ENCODE measurements at places on chromosomes 3 and 15.
A peak's percentile ranks its signal among the peaks of the same experiment; 100 is the strongest.

- no peak for DNase-seq
Observed at GRCh38 chr15:71116366-71116765, 1.1 kb downstream of the THSD4 start.

- no peak for DNase-seq
Observed at GRCh38 chr3:188178293-188178936, 24.5 kb downstream of the LPP start.

DNA sequence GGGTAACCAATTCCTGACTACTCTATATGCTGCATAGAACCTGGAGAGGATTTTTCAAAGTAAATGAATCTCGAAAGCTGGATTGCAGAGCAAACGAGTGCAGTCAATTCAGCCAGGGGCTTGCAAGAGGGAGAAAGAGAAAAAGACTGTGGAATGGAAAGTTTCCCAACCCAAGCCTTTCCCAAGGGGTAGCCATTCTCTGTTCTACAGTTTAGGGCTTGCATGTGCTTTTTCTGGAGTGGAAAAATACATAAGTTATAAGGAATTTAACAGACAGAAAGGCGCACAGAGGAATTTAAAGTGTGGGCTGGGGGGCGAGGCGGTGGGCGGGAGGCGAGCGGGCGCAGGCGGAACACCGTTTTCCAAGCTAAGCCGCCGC lies 511 bp upstream of the RARB start:
- DNase-seq: no peak

- DNase-seq: no peak
Observed at GRCh38 chr3:38824349-38824748, 8.3 kb upstream of the SCN10A start.

- no peak for DNase-seq
Observed at GRCh38 chr15:59237924-59238331, 31.3 kb downstream of the LDHAL6B start.

DNA sequence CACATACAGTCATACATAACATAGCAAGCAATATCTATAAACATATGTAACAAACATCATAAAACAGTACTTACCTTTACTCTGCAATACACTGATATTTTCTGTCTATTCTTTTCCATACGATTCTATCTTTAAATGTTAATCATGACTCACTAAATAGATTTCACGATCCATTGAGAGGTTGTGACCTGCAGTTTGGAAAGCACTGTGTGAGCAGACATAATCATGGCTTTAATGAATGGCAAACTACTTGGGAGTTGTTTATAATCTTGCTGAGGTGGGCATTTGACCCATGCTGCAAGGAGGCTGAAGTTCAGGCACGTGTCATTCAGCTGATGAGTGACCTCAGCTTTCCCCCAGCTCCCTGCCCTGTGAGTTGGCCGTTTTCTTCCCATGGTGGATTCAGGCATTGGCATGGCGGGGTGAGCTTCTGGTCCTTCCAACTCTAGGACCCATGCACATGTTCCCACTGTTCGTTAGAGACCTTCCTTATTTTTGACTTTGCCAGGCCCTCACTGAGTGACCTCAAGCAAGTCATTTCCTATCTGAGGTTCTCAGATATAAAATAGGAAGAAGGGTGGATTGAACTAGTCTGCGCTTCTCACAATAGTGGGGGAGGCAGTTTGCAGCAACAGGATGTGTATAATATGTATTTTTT lies 41.7 kb downstream of the PAQR5 start:
- DNase-seq: no peak

GRCh38 chr3:175988401-175988800 lies 1129.3 kb downstream of the NAALADL2 start:
- no peak for DNase-seq

- no peak for DNase-seq
Observed at GRCh38 chr3:30605005-30605404, 1.4 kb upstream of the TGFBR2 start.

- DNase-seq: no peak
Observed at GRCh38 chr3:171311784-171312183, 148.4 kb downstream of the TNIK start.

GRCh38 chr3:123843668-123844067 lies 40.5 kb downstream of the MYLK start:
- DNase-seq: peak; percentile 70

DNA sequence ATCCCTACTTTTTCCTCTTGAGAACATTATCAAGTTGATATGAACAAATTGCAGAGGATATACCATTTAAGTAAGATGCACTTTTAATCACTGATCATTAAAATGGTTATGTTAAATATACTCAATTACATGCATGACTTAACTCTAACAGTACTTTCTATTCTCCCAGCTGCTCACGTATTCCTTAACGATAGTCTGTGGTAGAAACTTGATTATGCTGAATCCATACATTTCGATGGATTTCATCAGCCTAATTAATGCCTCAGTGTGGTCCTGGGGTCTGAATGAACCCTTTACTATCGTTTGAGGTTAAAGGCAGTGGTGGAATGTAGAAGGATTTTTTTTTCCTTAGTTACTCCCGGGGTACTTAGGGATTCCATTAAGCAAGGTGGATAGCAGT lies 18.6 kb downstream of the SOX2 start:
- peak; percentile 36 for DNase-seq

GRCh38 chr15:68371851-68372250 lies 60.1 kb downstream of the ITGA11 start:
- DNase-seq: no peak

GRCh38 chr3:127017781-127018180 lies 34.9 kb downstream of the PLXNA1 start:
- DNase-seq: no peak

GRCh38 chr15:45810201-45810600 lies 175.4 kb downstream of the SQOR start:
- DNase-seq: no peak

DNA sequence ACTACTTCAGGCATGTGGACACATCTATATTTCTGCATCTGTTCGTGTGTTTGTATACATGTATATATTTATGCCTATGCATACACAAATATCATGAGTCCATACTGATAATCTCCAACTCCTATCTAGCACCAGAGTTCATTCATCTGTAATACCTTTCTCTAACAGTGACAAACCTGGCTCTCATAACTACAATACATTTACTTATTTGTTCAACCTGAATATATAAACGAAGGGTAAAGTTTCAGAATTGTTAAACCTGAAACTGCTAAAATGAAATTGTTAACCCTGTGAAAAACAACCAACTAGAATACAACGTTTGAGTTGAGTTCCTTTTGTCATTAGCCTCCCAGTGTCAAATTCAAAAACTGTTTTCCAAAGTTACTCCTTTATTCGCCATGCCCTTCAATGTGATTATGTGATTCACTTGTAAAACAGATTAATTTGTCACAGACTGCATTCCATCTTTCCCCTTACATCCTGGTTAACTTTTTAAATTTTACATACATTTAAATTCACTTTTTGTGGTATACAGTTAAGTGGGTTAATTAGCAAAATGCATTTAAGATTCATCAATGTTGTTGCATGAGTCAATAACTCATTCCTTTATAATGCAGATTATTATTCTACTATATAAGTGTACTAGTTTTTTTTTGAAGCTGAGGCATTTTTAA lies 58.5 kb downstream of the PIK3R4 start:
- no peak for DNase-seq

DNA sequence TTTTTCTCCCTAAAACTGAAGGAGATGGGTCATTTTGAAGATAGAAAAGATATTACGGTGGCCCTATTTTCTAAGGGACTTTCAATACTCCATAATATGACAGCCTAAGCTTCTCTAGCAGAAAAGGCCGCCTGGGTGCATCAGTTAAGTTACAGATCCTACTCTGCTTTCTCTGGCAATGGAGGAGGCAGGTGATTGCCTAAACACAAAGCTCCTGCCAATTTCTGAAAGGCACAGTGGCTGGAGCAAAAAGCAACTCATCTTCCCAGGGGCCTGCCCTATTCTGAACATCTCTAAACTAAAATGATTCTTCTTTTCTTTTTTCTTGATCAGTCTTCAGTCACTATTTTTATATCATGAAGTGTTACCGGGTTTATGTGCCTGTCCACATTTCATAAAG lies 276.7 kb downstream of the CNTN4 start:
- DNase-seq: no peak

- no peak for DNase-seq
Observed at GRCh38 chr3:131717493-131717892, 214.7 kb upstream of the MRPL3 start.

GRCh38 chr3:175457301-175457700 lies 598.2 kb downstream of the NAALADL2 start:
- DNase-seq: no peak

DNA sequence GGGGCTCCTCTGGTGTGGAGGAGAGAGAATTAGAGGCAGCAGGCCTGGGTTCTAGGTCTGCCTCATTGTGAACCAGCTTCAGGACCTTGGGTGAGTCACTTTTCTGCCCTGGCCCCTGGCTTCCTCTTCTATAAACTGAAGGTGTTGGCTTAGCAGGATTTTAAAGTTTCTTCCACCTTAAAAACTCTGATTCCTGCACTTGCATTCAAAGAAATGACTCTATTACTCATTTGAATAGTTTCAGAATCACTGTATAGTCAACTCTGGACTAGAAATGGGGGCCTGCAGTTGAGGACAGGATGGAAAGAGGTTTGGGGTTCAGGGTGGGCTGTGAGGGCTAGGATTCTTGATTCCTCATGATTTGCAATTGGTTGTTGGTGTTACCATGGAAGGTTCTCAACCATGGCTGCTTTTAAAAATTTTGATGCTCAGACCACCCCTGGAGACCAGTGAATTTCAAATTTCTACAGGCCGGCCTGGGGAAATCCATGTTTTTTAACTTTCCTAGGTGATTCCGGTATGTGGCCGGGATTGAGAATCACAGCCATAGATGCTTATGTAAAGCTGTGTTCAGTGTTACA lies 19.9 kb downstream of the SMAD3 start:
- DNase-seq: no peak

DNA sequence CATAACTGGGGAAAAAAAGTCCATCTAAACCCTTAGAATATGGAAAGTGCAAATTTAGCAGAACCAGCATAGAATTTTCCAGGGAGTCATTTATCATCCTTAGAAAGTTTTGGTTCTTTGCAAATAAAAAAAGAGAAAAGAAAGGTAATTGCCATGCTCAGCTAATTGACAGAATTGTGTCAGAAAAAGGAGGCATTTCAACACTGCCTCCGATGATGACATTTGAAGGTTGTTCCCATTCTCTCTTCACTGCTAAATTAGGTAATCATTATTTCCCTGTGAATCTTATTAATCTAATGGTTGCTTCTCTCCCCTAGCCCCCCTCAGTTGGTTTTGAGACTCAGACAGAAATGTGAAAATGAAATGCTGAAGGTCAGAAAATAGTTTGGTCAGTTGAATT lies 139.2 kb downstream of the PDCD6IP start:
- DNase-seq: no peak

DNA sequence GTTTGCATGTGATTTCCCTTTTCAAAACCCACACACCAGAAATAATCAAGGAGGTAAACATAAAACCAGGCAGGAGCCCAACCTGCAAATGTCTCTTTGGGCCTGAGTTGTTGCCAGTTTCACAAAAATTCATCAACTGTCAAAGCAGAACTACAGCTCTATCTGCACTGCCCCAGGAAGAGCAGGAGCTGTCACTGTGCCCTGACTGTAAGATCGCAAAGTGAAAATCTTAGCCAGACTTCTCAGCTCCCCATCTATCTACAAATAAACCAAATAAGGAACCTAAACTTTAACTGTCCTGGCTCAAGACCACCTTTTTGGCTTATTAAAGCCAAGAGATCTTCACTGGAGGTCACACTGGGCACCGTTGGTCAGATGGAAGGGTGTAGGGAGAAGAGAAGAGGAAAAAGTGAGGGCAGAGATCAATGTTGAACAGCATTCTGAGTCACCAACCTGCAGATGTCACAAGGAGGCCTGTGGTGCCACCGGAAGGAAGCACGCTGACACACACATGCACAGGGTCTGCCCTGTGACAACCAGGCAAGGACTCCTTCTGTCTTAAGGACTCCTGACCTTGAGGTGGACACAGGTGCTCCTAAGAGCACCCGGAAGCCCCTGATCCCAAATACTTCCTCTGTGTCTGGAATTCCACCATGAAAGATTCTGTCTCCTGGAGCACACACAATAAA lies 58.7 kb downstream of the RPN1 start:
- DNase-seq: no peak

DNA sequence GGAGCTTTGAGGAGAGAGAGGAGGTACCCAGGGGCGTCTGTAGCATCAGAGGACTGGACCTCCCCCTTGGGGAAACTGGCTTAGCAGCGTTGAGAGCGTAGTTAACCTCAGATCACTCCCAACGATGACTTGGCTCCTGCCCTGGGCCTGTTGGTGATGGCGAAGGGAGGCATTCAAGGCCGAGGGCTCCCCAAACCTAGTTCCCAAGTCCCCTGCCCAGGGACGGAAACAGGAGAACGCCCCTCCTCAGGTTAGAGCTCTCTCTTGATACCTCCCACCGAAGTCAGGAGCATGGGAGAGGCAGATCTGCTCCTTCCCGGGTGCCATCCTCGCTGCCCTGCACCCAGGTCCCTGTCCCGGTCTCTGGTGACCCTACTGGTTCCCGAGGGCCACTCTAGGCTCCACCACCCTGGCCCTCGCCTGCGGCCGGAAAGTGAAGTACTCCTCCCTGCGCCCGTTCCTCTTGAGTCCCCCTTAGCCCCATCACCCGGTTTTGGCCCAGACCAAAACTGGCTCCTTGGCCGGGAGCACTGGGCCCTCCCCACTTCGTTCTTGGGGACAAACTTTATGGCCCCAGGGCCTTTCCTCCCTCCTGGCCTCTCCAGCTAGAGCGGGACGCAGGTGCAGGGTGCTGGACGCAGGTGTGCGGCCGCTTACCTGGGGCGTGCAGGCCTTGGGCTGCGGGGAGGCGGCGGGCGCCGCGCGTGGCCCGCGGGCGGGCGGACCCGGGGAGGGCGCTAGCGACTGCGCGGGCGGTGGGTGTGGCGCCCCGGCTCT lies 2.6 kb upstream of the SKOR1 start:
- DNase-seq: peak; percentile 40

- DNase-seq: no peak
Observed at GRCh38 chr15:71344316-71344715, 229.0 kb downstream of the THSD4 start.

DNA sequence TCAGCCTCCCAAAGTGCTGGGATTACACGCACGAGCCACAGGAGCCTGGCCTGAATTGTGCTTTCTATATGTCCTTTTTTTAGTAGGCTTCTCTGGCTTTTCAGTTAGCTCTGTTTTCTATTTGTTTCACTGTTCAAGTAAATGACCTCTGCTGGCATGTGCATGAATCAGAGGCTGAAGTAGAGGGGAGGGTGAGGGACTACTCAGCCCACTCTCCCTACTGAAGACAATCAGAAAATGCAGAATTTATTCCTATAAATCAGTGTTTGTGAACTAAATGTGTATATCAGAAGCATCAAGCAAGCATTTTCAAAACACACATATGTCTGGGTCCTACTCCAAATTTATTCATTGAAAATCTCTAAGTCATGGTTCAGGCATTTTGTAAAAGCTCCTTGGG lies 45.0 kb downstream of the ZMAT3 start:
- no peak for DNase-seq
